ENCODE measurements at places on chromosomes 2 and 18.

- no peak for DNase-seq
Observed at GRCh38 chr2:128324008-128324896, 5.6 kb upstream of the HS6ST1 start.

DNA sequence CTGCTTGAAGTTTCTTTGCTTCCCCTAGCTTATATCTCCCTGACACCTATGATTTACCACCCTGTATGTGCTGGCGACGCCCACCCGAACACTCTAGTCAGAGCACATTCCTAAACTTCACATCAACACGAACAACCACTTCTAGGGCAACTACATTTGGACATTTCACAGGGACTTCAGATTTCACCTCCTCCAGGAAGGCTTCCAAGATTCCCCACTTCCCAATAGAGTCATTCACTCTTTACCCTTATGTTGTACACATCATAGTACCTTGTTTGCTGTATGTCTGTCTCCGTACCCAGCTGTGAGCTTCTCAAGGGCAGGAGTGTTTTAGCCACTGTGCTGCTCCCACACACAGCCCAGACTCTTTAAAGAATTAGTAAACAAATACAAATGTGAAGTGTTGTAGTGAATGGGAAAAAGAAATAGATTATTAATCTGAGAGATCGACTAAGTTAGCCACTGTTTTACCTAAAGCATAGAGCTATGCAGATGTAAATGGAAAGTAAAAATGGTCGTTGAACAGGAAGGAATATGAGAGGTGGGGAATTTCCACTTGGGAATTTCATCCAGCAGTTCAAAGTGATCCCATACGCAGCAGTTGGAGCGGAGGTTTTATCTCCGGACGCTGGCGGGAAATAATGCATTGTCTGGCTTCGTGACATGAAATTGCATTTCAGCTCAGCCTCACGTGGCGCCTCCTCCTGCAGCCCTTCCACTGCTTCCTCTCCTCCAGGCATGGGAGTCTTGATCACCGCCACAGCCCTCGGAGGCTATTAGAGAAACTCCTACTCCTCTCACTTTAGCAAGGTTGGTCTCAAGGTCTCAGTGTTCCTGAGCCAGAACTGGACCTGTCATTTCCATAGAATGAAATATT lies 233.4 kb upstream of the COPS8 start:
- DNase-seq = no peak

DNA sequence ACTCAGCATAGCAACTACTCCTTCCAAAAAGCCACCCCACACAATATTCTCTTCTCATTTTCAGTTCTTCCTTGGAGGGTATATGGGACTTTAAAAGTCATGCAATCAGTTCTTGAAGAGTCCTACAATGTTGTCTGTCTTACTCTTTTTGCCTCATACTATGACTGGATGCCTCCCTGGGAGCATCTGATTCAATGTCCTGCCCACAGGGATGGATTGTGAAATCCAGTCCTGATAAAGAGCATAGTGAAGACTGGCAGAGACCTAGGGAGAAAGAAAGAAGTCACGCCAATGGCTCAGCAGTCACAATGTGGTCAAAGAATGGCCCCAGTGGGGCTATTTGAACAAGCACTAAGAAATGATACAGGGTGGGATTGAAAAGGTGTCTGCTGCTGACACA lies 155.1 kb upstream of the SERPINE2 start:
- no peak for DNase-seq

DNA sequence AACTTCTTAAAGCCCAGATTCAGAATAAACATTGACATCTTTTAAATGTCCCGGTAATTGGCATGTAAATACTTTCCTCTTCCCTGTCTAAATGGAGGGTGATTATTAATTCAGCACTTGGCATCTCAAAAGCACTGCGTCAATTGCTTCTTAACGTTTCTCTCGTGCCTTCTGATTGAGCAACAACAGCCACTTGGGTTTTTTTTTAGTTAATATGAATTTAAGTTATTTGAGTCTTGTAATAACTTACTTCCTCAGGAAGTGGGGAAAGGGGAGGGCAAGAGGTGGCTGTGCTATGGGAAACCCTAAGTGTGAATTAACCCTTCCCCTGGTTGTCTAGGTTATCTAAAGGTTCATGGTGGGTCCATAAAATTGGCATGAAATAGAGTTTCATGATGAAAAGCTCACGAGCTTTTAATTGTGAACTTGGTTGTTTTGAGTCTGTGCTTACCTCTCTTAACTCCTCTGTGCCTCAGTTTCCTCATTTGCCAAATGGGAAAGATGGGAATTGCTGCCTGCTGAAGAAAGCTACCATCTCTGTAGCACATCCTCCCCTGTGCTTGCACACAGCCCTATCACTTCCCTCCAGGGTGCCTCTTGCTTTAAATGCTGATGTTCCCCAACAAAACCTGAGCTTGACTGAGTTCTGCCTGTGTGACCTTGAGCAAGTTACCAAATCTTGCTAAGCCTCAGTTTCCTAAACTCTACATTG lies 126.3 kb upstream of the BCL2L11 start:
- DNase-seq = no peak

GRCh38 chr2:197877038-197877437 lies 72.6 kb downstream of the PLCL1 start:
- no peak for DNase-seq

DNA sequence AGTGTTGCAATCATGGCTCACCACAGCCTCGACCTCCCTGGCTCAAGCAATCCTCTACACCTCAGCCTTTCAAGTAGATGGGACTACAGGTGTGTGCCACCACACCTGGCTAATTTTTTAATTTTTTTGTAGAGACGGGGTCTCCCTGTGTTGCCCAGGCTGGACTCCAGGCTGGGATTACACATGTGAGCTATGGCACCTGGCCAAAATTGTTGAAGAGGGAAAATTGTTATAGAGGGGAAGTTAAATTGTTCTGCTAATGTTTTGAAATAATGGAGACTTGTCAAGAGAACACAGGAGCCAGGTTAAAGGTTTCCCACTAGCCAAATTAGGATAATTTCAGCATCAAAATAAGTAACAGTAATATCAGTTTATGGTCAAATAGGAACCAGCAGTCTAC lies 25.1 kb downstream of the PPIG start:
- no peak for DNase-seq

DNA sequence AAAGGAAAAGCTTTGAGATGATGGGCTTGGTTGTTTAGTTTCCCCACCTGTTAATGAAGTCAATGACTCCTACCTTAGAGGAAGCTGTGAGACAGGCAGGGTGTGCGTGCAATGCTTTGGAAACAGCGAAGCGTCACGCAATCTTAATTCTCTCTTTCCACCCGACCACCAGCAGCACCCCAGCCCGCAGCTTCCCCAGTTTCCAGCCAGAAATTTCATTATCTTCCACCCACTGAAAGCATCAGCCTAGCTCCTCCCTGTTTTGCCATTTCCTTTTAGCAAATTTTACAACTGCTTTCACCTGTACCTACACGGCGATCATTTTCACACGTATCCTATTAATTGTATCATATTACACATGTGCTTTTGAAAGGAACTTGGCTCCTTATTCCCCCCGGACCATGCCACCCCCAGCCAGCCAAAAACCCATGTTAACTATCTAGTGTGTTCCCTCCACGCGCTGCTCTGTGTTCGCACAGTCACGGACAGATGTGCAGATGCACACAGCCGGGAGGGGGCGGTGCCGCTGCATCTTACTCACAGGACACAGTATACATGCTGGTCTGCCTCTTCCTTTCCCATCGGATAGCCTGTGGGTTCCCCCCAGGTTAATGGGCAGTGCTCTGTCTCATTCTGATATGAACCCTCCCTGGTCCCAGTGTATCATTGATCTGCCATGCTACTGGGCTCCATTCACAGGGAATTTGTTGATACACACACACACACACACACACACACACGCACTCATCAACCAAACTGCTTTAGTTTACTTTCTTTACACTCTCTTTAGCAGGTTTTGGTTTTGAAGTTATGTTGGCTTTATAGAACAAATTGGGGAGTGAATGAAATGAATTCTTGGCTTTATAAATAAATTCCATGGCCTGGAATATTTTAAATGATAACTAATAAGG lies 22.4 kb downstream of the CYP27C1 start:
- DNase-seq = peak; percentile 31

- no peak for DNase-seq
Observed at GRCh38 chr2:149331023-149331400, 625 bp downstream of the LYPD6 start.

GRCh38 chr2:168075446-168075845 lies 171.9 kb downstream of the STK39 start:
- no peak for DNase-seq

DNA sequence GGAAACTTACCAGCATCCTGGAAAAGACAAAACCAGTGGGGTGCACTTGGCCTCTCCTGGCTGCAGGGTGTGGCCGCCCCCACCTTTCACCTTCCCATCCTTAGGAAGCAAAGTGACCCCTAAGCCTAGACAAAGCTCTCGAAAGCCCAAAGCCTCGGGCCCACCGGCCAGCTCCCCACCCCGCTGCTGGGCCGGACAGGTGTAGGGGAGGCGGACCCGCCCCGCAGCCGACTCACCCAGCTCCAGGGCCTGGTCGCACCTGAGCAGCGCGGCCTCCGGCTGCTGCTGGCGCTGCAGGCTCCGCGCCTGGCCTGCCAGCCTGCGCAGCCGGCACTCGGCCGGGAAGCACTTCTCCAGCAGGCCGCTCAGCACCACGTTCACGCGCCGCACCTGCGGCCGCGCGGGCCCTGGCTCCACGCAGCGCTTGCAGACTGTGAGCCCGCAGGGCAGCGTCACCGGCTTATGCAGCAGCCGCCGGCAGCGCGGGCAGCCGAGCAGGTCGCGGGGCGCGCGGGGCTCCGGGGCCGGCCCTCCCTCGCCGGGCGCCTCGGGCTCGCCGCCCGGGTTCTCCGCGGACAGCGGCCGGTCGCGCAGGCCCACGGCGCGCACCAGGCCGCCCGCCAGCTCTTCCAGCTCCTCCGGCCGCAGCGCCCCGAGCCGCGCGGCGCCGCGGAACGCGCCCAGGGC lies 979 bp downstream of the LONRF2 start:
- no peak for DNase-seq

DNA sequence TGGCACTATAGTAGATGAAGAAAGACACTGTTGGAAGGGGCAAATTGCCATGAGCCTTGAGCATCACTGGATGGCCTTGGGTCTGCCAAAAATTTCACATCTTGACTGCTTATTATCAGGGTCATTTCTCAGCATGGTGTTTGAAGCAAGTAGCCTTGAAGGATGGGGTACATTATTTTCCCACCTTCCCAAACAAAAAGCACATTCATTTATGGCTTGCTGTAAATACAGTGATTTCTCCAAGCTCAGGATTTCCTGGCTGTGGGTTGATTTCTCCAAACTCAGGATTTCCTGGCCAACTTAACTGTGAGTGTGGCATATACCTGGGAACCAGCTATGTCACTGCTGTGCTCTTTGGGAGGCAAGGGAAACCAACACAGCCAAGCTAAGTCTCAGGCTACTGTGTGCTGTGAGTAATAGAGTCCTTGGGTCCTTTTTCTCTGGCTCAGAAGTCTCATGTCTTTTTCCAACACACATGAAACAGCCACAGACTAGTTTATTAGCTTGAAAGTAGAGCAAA lies 116.6 kb downstream of the SPHKAP start:
- DNase-seq = no peak

DNA sequence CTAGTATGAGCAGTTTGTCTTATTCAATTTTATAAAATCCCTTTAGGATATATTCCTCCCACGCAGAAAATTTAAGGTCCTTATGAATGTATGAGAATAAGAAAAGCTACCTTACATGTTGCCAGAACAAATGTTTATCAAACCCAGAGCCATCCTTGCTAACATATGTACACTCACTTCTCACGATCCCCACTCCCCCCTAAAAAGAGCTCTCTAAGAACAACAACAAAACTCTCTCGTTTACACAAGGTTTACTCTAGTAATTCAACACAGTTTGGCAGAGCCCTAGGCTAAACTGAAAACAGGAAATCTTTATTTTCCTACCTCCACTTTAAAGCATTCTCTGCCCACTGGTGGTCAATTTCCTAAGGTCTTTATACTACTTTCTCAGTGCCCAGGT lies 504.9 kb downstream of the ZEB2 start:
- DNase-seq = no peak

GRCh38 chr2:174631009-174631981 lies 33.7 kb upstream of the WIPF1 start:
- no peak for DNase-seq

DNA sequence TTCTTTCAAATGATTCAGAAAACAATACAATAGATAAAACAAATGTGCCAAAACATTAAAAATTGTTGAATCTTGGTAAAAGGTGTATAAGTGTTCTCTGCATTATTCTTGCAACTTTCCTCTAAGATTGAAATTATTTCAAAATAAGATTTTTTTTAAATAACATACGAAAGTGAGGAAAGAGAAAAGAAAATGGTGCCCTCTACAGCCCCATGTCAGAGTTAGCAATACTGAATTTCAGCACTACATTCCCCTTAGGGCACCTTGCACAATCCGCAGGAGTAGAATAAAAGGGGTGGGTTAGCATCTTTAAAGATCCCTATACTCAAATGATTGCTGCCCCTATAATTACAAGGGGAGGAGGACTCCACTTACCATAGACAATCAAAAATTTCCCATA lies 433.7 kb downstream of the BCL11A start:
- no peak for DNase-seq

DNA sequence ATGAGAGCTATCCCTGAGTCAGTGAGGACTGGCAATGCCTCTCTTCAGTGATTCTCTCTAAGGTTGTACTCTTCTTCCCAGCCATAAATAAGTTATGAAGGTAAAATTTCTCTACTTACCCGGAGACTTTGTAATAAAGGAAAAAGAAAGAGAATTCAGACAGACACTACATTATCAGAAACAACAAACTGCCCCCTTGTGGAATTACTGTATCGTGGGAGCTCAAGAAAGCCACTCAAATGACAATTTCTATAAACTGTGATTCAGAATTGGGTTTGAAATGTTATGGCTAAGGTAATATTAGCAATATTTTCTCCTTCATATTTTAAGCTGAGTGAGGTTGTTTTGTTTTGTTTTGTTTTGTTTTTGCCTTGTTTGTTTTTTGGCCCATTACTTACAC lies 155.8 kb upstream of the TANK start:
- no peak for DNase-seq

DNA sequence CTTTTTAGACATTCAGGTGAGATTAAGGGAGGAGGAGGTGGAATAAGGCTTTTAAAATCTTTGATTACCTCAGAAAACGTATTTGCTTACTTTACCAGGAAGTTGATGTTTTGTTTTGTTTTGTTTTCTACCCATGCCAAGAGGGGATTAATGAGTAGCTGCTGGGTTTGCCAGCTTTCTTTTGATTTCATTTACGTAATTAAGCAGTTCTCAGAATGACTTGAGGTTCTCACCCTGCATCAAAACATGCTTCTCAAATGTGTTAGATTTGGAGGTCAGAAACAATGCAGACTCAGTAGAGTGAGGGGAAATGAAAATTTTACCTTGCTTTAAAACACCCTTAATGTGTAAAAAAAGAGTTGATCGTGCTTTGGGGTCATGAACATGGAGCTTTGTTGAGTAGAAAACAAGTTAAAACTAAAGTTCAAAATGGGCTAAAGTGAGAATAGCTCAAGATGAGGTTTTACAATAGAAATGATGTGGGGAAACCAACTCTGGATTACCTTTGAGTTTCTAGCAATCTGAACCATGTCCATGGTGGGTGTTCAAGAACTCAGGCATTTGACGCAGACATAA lies 217.1 kb upstream of the EPAS1 start:
- no peak for DNase-seq
